ENCODE measurements at places on chromosomes 12 and 14.

GRCh38 chr14:27181333-27181732 lies 583.5 kb upstream of the NOVA1 start:
- DNase-seq, result no peak

- DNase-seq, result no peak
Measured at GRCh38 chr14:74244115-74244514, 4.9 kb downstream of the VSX2 start.

- no peak for DNase-seq
Measured at GRCh38 chr14:102445066-102445465, 64.5 kb downstream of the ANKRD9 start.

DNA sequence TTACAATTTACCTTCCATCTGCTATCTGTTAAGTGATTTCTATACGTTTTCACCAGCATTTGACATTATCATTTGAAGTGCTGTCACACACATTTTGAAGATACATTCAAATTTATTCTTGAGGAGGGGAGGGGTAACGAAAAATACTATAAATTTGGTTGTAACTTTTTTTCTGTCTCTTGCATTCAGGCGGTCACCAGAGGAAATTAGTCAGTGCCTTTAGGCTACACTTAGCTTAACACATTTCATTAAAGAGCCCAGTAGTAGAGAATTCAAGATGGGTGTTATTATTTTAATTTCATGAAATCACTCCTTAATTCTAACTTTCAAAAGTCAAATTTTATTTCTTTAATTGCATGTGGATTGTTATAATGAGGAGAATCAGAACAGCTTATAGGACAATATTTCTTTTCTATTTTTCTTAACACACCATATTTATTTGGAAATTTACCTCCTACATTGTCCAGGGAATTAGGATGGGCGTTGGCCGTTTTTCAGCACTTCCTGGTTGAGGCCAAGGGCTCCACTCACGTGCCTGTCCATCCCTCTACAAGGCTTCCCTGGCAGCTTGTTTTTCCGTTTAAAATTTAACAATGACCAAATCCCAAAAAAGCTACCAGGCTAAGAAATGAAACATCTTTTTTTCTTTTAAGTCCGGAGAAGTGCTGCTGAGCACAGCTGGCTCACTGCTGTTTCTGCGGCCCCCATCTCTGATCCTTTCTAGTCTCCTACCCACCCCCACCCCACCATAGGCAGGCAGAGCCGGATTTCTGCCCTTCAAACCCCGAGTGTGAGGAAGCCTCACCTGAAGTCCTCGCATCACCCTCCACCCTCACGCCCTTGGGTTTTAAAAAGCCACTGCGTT lies 1.1 kb upstream of the FAR2 start:
- DNase-seq, result no peak

DNA sequence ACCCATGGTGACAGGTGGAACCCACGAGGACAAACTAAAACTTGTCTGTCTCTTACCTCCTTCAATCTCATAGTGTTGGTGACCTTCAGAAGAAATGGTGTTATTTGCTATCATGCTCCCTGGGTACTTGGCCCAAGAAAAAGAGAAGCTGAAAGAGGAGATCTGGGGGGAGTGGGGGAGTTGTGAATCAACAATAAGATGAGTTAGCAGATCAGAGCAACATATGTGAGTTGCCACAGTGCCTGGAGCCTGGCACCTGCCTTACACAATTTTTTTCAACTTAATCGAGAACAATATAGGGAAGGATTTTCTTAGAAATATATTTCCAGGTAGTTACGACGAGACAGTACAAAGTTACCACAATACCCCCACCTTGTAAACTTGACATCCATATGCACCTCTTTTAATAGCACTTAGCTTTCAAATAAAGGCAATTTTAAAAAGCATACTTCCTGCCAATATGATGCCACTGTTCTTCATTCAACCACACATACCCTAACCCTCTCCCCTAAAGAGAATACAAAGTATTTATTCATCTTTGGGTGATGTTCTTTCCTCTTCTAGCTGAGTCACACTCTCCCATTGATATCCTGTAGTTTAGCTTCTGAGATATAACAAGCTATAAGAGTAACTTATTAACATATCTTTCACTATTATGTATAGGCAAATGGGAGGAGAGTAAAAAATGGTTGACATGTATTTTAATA lies 424.1 kb upstream of the OR4E1 start:
- no peak for DNase-seq

DNA sequence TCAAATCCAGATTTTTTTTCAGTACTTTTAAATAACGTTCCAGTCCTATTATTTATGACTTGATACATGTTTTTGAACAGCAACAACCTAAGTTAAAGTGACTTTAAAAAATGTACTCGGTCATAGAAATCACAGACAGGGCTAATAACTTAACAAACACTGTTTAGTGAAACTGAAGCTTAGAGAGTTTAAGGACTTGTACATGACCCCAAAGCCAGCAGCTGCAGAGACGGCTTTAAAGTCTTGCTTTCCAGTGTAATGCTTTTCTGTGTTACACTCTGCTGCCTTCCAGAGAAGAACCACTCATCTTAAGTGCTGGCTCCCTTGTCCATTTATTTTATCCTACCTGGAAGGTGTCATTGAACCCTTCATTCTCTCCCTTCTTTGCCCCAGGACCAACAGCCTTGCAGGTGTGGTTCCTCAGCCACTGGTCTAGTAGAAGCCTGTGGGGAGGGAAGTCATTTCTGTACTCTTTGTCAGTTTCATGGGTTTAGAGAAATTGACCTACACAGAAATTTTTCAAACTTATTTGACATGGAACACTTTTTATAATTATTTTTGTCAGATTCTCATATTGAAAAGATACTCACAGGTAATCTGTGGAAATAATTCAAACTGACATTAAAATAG lies 60.9 kb downstream of the NAV3 start:
- DNase-seq, result no peak

DNA sequence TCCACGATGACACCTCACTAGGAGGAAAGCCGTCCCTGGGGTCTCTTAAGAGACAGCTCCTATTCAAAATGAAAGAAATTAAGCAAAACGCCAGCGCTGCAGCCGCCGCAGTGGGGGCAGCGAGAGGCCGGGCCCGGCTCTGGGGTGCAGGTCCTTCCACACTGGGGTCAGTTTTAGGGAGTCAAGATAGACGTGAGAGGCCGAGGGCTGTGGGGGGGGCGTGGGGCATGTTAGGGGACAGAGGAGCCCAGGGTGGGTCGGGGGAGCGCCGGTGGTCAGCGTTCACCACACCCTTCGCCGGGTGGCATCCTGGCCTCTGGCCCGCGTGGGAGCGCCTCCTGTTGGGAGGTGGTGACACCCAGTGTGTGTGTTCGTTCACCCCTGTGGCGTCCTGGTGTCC lies 25.7 kb downstream of the KIF26A start:
- no peak for DNase-seq

Measured in activated CD4-positive, CD25-positive, alpha-beta regulatory T cell treated with anti-CD3 and anti-CD28 coated beads, Interleukin-2, amount 50 U/mL, for 16 hours (primary cell).